ENCODE measurements at places on chromosomes 5 and 9.

GRCh38 chr9:72951520-72952380 lies 1.1 kb downstream of the ALDH1A1 start:
- peak; percentile 12 for DNase-seq

- DNase-seq = peak; percentile 24
Observed at GRCh38 chr5:7815892-7816534, 34.9 kb downstream of the CFAP90 start.

- DNase-seq = peak; percentile 18
Observed at GRCh38 chr9:127277099-127277498, 12.5 kb downstream of the GARNL3 start.

DNA sequence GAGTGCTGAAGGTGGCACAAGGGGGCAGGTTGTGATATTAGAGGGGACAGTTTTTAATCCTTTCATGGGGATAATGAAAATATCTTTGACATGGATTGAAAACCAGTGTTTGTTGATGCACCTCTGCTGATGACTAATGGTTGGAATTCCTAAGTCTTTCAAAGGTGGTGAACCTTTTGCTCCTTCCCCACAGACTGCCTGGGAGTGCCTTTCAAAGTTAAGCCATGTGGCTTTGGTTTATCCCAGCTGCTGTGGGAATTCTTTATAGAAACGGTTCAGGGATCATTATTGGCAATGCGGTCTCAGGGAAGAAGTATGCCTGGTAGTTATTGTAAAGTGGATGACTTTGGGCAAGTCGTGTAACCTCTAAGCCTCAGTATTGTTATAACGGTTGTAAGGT lies 45.7 kb downstream of the PIP5K1B start:
- DNase-seq = no peak

- no peak for DNase-seq
Observed at GRCh38 chr5:111200828-111201227, 23.4 kb upstream of the CAMK4 start.

- DNase-seq = no peak
Observed at GRCh38 chr9:130117816-130118632, 54.2 kb upstream of the NCS1 start.

DNA sequence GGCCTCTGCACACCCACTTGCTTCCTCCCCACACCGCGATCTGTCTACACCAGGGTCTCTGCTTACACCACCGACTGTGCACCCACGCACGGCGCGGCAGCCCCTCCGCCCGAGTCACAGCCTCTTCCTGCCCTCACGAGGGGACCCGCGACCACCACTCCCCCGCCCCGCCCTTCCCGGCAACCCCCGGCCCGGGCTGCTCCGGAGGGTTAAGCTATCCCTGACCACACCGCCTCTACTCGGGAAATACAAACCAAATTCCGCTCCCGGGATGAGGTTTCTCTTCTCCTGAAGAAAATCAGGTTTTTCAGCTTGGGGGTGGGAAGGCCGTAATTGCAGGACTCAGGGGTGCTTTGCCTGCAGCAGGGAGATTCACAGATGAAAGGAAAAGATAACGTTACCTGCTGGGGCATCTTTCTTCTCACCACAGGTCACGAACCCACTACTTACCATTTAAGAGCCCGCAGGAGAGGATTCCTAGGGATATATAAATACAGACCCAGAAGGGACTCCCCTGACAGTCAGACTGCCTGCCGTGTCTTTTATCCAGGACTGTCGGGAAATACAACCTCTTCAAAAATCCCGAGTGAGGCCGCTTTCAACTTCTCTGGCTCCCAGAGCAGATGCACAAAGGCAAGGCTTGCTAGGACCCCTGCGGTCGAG lies 63.5 kb downstream of the ROR2 start:
- DNase-seq = no peak

GRCh38 chr9:28127101-28127500 lies 553.8 kb upstream of the C9orf72 start:
- no peak for DNase-seq

DNA sequence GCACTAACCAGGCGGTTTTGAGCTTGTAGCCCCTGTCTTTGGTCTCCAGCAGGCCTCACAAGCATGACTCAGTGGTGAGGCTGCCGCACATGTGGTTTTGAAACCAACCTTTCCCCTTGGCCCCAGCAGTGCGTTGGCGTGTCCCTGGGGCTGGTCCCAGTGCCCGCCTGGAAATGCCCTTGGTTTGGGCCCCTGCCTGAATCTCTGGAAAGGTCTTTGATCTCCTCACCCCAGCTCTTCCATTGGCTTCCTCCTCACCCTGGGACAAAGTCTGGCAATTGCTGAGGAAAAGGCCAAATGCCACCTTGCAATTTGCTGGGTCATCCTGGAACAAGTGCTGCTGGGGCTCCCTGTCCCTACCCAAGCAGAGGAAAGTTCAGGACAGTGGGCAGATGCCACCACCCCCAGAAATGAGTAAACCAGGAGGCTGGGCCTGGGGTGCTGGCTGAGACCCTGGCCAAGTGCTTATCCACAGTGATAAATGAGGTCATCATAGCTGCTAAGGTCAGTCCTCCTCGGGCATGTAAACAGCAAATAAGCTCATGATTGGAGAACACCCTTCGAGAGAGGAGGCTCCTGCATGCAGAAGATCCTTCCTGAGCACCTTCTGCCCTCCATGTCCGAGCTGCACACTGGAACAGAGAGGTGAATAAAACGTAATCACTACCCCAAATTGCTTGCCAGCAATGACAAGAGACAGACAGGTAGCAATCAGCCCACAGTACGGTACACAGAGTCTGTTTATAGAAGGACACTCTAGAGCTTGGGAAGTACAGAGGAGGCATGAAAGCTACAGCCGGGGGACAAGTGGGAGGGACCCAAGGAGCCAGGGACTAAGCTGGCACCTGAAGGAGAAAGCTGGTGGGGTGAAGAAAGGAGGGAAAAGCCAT lies 98.9 kb upstream of the CPEB4 start:
- no peak for DNase-seq

- no peak for DNase-seq
Observed at GRCh38 chr5:161263191-161263590, 283.3 kb downstream of the GABRB2 start.

DNA sequence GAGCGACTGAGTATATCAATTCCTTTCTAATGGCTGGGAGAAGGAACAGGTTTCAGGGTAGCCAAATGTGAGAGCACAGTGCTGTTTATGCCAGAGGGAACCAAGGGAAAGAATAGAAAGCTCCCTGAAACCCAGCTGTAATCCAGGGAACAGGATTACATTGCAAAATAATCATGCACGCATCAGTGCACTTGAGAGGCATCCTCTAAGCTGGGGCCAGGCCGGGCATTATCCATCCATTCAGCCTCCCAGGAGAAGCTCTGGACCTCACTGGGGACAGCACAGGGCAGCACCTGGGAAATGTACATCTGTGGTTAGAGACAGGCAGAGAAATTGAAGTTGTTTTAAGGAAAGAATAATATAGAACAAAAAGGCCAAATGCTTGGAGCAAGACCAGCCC lies 72.7 kb downstream of the MTRR start:
- no peak for DNase-seq

DNA sequence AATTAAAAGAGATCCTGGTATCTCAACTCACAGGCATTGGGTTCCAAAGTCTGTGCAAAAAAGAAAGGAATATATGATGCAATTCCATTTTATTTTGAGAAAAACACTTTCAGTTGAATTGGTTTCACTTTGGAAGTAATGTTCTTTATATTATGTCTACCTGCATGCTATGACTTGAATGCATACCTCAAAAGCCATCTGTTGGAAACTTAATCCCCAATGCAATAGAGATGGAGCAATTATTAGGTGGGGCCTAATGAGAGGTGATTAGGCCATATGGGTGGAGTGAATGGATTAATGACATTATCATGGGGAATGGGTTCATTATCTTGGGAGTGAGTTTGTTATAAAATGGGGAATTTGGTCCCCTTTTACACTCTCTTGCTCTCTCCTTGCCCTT lies 293.3 kb downstream of the CSNK1G3 start:
- no peak for DNase-seq

GRCh38 chr9:114153761-114154599 lies 1.4 kb upstream of the COL27A1 start:
- no peak for DNase-seq

DNA sequence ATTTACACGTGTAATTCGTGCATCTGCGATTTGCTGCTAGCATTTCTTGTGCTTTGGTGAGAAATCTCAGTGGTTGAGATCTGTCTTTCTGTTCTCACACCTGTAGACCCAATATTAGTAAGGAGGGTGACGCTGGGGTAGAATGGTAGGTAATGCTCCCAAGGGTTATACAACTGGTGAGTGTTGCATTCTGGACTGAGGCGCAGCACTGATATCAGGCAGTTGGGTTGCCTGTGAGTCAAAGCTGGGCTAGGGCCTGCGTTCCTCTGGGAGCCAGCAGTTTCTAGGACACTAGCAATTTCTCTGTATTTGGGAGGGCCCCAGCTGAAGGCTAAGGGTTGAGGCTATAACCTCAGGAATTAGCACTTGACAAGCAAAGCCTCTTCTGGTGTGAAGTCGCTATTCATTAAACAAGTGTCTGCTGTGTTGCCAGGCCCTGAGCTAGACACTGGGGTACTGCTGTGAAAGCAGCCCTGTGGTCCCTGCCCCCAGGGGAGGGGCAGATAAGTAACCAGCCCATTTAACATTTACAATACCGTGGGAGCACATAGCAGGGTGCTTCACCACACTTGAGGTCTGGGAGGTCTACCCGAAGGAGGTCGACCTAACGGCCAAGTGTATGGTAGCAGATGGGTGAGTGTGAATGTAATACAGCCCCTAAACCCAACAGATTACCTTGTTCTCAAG lies 28.7 kb downstream of the LARP1 start:
- DNase-seq = no peak

GRCh38 chr5:177447066-177447610 lies 524 bp downstream of the PRR7 start:
- peak; percentile 72 for DNase-seq

GRCh38 chr9:110942522-110942921 lies 95.7 kb downstream of the LPAR1 start:
- DNase-seq = no peak

DNA sequence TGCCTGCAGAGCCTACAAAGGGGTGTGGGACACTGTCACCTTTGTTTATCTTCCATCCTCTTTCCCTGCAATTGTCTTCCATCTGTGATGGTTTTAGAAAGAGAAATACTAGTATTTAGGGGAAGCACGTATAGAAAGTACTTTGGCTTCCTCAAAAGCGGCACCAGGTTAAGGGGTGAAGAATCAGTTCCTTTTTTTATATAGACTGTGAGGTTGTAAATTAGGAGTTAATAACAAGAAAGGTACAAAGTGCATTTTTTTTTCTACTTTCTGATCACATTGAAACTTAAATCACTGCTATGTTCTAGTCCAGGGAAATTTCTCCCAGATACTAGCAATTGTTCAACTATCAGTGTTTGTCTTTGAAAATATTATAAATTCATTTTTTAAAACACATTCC lies 219.3 kb downstream of the CEMIP2 start:
- DNase-seq = peak; percentile 63

DNA sequence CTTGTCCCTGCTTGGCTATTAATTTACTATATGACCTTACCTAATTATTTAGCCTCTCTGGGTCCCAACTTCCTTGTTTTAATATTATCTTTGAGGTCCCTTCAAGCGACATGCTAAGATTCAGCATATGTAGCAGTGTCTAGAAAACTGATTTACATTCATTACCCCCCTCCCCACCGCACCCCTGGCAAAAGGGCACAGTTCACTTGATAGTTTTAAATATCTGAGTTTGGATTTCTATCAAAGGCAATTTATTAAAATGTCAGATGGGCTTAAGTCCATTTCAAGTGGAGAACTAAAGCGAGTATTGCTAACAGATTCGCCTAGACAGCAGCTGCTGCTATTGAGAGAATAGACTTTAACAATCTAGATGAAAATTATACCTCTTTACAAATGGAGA lies 3.9 kb downstream of the CEMIP2 start:
- DNase-seq = no peak

- no peak for DNase-seq
Observed at GRCh38 chr9:3696368-3696767, 170.6 kb upstream of the RFX3 start.

GRCh38 chr9:99140685-99141314 lies 35.9 kb downstream of the TGFBR1 start:
- peak; percentile 53 for DNase-seq

GRCh38 chr5:44619875-44620610 lies 188.7 kb upstream of the MRPS30 start:
- DNase-seq = no peak

GRCh38 chr5:109998208-109998607 lies 308.5 kb downstream of the MAN2A1 start:
- DNase-seq = no peak

DNA sequence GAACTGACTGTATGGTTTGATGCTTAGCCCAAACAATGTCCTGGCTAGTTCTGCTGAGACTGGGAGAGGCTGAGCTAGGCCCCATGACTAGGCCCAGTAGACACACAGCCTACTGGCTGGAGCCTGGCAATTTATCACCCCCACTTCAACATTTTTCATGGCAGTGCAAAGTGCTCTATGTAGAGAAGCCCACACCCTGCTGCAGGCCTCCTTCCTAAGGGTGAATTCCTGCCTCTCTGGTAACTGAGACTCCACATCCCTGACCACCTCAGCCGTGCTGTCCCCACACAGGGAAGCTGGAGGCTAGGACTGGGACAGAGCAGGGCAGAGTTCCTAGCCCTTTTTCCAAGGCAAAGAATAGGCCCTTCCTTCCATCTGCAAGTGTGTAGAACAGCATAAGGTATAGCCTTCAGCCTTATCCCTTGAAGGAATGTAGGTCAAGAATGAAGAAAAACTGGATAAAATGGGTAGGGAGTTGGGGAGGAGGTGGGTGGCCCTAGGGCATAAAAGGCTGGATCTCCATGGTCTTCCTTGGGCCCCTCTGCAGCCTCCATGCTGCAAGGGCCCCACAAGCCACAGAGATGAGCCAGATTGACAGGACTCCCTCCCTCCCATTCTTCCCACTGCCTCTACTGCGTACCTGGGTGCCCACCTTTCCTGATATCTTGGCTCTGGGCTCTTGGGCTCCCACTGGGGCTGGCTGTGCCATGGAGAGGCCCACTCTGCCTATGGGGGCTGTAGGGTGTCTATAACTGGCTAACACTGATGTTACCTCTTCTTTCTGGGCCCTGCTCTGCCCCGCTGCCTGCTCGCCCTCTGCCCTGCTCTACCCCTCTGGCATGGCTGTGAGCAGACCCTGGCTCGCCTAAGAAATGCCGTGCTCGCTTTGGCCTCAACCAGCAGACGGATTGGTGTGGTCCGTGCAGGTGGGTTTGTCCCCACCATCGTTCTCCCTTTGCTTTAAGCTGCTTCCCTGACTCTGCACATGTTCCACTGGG lies 29.8 kb downstream of the TCF7 start:
- DNase-seq = no peak

- DNase-seq = peak; percentile 38
Observed at GRCh38 chr9:35903049-35903448, 3.0 kb upstream of the HRCT1 start.

DNA sequence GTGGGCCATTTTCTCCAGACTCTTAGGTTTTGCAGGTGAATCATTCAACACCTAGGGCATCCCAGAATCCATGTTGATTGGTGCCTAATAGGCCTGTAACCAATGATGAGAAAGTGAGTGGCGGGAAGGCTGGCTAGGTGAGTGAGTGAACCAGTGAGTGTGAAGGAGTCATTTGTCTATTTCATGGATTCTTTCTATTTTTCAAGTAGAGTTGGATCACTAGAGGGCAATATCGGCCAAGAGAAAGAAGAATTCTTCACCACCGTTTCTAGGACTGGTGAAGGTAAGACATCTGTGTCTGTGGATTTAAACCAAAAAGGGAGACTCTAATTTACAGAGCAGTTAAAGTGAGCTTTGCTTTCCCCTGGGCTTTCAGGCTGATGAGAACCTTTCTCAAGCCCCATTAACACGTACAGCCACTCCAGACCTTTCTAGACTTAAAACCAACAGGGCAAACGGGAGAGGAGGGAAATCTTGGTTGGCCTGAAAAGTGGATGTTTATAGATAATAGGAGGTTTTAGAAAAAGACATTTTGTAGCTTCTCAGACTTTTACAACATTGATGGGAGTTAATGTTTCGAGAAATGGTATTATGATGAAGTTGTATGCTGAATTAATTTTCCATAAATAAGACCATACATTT lies 114.3 kb upstream of the IL12B start:
- DNase-seq = no peak
